ENCODE measurements at places on chromosomes 5 and 9. TPM values are rescaled to one million over a fixed set of nuclear protein-coding genes. Genes with fewer than 3 reads are reported as not detected.

HTR1A gene
- total RNA-seq, result not detected

- no peak for DNase-seq
Observed at GRCh38 chr5:93658044-93658443, 75.0 kb downstream of the NR2F1 start.

DNA sequence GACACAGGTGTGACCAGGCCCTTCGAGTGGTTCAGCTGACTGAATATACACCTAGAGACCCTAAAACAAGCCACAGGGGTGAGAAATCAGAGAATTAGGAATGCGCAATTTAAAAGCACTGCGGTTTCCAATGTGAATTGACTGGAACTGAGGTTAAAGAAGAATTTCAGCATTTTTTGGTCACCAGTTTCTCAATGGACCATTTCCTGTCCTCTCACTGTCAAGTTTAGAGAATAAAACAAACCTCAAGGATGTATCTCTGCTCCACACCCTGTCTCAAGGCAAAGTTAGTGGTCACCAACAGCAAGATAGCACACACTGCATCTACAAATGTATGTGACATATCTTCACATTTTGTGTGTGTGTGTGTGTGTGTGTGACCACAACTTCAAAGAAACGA is 143.8 kb upstream of the MAP3K1 start:
- DNase-seq, result no peak

ABLIM3 gene
- 0.24 TPM for total RNA-seq

- no peak for DNase-seq
Observed at GRCh38 chr9:135107581-135108235, 20.2 kb downstream of the OLFM1 start.

SARDH gene
- 6.6 TPM for total RNA-seq

- peak; percentile 20 for DNase-seq
Observed at GRCh38 chr5:93570294-93571113, 10.5 kb downstream of the NR2F1-AS1 start.

GRCh38 chr5:143213851-143214363 is 189.6 kb downstream of the NR3C1 start:
- peak; percentile 63 for DNase-seq

CHD1 gene
- total RNA-seq, result 53.4 TPM

DNA sequence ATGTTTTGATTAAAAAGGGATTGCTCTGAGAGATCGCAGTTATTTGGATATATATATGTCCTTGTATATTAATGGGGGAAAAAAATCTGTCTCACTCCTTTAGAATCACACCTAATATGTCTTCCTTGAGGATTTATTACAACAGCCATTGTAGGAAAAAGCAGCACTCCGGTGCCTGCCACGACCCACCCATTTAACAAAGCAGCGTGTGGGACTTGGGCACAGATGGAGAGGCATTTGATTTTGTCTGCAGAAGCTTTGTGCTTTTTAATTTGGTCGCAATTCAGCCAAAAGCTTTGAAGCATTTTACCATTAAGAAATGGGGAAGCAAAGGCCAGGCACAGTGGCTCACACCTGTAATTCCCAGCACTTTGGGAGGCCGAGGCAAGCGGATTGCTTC is 159.2 kb downstream of the SMARCA2 start:
- DNase-seq, result no peak

DNA sequence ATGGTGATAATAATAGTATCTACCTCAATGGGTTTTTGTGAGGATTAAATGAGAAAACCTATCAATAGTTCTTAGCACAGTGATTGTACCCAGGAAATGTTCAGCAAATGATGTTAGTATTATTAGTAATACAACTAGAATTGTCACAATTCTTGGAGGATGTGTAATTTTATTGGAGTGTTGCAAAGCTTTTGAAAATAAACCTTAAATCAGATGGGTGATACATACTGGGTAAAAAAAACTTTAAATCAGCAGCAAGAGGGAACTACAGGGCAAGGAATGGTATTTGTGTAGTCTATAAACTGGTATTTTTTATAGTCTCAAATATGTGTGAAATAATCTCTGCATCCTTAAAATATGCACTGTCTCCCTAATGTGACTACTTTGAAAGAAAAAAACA is 371.6 kb downstream of the PIK3R1 start:
- no peak for DNase-seq

DNA sequence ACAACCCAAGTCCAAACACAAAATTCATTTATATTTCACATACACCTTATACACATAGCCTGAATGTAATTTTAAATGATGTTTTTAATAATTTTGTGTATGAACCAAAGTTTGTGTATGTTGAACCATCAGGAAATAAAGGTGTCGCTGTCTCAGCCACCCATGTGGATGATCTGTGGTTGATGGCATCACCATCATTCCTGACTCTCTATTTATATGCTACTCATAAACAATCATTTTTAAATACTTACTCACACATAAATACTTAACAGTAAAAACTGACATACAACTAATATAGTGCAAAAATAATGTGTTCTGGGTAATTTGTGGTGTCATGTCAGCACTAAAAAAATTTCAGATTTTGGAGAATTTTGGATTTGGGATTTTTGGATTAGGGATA is 38.4 kb downstream of the SMC5 start:
- no peak for DNase-seq

GRCh38 chr9:71303351-71303750 is 181.9 kb upstream of the TRPM3 start:
- DNase-seq, result no peak

DNA sequence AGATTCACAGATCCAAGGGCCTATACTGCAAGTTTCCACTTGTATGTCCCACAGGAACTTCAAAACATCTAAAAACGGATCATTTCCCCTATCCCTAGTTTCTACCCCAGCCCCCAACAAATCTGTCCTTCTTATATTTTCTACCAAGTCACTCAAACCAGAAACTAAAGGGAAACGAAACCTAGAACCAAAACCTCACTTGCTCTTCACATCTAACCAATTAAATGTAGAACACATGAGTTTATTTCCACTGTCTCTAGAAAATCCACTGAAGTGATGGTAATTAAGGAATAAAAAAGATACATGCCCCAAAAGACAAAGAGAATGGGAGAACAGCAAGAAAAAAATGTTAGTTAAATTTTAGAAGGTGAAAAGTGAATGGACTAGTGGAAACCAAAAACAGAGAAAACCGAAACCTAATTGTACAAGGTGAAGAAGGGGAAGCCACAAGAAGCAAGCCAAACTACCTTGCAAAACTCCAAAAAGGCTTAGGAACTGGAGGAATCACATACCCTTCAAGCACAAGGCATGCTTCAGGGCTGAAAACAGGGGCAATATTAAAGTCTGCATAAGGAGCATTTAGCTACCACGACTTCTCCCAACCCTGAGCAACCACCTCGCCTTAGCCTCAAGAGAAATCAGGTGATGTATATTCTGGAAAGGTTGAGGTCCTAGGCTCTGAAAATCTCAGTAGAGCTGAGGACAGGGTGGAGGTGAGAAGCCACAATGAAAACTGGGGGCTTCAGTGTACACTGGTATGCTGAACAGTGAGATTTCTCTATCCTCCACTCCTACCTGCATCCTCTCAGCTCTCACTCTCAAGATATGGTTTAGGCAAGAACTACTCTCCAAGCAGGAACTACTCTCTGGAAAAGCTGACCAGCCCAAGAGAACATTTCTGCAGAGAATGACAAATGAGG is 11.1 kb downstream of the SMU1 start:
- DNase-seq, result no peak

PPP2R2B gene
- 1.1 TPM for total RNA-seq

- DNase-seq, result no peak
Observed at GRCh38 chr5:74963407-74963806, 89.0 kb downstream of the GCNT4 start.

FRMPD1 gene
- not detected for total RNA-seq

GABRA6 gene
- total RNA-seq, result not detected

- no peak for DNase-seq
Observed at GRCh38 chr5:72499730-72500129, 7.5 kb downstream of the ZNF366 start.

DNA sequence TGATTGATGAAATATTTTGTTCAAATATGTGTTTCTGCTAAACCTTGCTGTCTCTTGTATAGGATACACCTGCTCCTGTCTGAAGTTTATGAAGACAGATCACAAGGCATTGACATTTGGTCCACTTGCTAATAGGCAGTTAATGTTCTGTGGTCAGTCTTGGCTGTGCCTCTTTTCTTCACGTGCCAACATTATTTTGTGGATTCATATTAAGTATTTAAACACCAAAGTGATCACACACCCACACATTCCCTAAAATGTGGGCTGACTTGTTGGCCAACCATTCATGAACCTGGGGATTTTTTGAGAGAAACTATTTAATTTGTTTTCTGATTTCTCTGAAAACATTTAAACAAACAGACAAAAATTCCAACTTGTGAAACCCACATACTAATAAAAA is 33.7 kb downstream of the ZNF462 start:
- DNase-seq, result no peak

DOCK2 gene
- 191 TPM for total RNA-seq

GRCh38 chr9:76374783-76375559 is 19.3 kb downstream of the RFK start:
- DNase-seq, result no peak

SV2C gene
- total RNA-seq, result 0.02 TPM

Measured in activated CD4-positive, alpha-beta memory T cell treated with anti-CD3 and anti-CD28 coated beads for 36 hours (primary cell).